ENCODE measurements at places on chromosomes 2 and 18.

DNA sequence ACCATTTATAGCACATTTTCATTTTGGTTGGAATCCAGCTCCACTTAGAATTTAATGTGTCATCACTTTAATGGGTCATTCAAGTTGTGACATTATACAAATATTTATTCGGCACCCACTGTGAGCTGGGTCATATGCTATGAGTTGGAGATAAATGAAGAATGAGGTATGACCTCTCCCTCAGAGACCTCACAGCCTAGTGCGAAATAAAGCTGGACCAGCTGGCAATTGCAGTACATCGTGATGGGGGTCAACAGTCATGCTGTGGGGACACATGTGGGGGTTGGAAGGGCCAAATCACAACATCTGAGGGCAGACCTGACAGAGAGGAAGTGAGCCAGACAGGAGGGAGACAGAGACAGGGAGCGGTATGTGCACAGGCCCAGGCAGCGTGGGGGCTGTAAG lies 175.4 kb downstream of the MAIP1 start:
- no peak for DNase-seq

DNA sequence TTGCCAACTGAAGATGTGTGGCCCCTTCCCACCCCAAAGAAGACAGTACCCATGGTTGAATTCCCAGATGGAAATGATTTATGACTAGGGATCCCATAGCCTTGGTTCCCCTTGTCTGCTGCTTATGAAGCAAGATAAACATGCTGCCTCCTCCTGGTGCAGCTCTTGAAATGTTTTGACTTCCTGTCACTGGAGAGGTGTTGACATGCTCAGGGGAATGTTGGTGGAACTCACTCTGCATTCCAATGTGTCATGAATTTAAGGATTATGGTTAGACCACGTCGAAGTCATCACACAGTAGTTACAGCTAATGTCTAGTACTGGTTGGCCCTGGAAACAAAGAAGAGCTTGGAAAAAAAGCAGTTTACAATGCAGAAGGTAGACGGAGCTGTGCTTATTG lies 69.0 kb upstream of the FAM110C start:
- DNase-seq: no peak

- peak; percentile 37 for DNase-seq
Observed at GRCh38 chr2:133821107-133821760, 253.0 kb upstream of the NCKAP5 start.

- no peak for DNase-seq
Observed at GRCh38 chr18:6606411-6607085, 123.0 kb upstream of the ARHGAP28 start.

DNA sequence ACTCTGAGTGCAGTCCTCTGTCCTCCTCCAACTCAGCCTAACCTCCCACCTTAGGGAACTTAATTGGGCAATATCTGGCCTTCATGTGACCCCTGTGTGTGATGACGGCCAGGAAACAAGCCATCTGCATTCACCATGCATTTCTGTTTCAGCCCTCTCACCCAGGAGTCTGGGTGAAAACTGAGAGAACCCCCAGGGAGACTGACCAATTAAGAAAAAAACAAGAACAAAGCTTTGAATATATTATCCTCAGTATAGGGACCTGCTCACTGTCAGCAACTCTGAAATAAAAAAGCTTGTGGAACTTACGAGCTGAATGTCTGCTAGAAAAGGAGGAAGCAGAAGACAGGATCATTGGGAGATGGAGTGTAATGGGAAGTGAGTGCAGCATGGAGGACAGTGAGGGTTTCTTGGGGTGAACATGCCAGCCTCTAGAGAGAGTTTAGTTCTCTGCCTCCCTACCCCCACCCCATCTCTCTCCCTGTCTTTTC lies 9.5 kb downstream of the MAPRE2 start:
- no peak for DNase-seq

GRCh38 chr18:42758852-42759251 lies 356.6 kb downstream of the RIT2 start:
- no peak for DNase-seq

DNA sequence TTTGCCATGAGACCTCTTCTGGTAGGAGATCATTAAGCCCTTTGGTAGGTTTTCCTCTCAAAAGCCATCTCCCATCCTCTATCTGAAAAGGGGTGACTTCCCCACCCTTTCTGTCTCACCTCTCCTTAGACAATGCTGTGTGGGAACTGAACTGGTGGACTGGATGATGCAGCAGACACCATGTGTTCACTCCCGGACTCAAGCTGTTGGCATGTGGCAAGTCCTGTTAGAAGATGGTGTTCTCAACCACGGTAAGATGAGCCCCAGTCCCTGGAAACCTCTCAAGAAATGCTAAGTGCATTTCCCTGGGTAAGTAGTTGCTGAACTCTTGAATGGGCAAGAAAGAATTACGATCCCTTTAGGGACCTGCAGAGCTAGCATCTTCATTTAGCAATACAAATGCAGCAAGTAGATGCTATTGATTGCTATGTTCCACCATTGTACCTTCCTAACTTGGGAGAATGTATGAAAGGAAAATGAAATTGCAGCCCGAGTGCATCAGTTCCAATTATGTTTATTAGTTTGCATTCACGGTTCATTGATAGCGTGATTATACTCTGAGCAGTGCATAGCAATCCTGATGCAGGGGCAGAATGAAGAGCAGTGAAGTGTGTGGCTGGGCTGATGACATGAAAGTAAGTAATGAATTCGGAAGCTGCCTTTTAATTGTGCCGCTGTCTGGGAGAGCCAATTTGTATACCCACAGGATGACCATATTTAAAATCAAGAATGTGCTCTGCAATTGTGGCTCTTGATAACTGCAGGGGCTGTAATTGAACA lies 110.0 kb upstream of the MAP3K20 start:
- no peak for DNase-seq

GRCh38 chr2:216735668-216736067 lies 40.3 kb upstream of the IGFBP5 start:
- DNase-seq: no peak

DNA sequence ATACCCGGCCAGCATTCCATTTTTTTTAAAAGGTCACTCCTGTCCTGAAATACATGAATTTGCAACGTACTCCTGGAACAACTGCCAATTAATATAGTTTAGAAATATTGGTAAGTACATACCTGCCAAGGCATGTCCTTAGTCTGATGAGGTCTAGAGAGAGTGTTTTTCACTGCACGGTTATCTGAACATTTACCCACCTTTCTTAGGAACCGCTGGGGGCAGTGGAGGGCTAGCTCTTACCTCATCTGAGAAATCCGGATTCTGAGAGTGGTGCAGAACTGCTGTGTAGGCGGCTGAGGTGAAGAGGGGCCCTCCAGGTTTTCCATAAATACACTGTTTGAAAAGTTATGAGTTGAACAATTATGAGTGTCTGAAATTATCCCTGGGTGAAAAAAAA lies 133.1 kb upstream of the CCDC195 start:
- no peak for DNase-seq
